ENCODE measurements at places on chromosomes 4 and X.

GRCh38 chr4:158170691-158171561 is 1.9 kb downstream of the GASK1B start:
- no peak for DNase-seq

GRCh38 chr4:78057135-78057599 is at the start of gene FRAS1:
Gene FRAS1 (plus strand): TSS chr4:78057323. CDS start chr4:78058010, 687 bp downstream.
- DNase-seq: peak; percentile 49

DNA sequence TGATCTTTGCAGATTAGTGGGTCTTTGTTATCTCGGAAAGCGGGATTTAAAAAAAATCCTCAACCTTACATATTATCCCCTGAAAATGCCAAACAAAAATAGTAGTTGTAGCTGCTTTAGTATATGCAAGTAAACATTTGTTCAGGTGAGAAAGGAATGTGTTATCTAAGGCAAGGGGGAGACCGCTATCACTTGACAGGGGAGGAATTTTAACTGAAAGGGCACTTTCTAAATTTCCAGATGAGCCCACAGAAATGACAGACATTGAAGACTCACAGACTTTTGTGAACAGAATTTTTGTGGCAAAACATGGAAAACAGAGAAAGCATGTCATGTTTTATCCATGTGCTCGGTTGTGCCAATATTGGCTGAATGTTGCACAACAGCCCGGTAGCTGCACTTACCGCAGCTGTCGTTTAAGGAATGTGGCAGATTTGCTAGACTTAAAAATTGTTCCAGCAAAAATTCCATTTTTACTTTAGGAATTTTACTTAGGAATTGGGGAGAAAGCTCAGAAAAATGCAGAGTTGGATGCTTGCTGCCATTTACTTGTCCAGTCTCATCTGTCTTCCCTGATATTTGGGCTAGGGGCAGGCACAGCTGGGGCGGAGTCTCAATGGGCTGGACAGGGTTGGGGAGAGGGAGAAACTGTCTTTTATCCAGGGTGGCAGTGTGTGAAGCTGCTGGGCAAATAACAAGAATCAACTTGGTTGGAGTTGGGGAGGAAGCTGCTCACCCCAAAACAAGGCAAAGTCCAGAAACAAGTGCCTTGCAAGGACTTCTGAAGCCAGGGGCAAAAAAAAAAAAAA is 94.6 kb upstream of the RPS6KA3 start:
- DNase-seq: no peak

GRCh38 chr4:79181190-79181589 is 144.7 kb downstream of the NAA11 start:
- DNase-seq: no peak

DNA sequence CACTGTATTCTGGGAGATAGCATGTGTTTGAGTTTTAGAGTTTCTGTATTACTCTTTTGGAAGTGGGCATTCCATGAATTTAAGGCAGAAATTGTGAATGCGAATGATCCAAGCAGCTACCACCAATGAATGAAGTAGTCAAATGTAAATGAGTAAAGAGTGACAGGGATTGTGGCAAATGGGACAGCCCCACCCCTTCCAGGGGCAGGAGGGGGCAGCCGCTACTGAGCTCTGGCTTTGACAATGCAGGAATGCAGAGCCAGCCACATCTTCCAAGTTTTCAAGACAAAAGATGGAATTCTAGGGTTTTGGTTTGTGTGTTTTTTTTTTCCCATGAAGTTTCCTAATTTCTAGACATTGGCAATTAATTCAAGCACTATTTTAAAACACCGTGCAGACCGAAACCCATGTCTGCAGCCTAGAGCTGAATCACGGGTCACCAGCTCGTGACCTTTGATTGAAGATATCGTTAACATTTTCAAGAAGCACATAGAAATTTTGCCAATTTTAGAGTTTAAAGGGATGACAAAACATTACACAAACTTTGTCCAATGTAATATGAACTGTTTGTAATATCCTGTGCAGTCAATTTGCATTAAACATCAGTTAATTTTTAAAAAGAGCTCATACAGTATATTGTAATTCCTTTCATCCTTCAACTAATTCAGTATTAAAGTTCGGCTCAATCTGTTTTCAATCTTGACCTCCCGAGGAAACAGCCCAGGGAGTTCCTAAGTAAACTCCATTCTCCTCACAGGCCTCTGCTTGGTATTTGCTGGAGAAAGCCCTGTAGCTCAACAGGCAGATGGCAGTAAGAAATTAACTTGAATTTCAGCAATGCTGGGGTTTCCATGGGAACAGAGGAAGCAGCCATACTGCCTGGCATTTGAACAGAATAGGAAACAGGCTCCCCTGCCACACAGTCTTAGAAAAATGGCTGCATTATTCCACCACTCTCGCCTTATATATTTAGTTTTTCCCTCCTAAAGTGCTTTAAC is 83.4 kb downstream of the UCHL1 start:
- DNase-seq: no peak

- no peak for DNase-seq
These were observed 45.5 kb downstream of the CENPC start for GRCh38 chr4:67499799-67500198.

DNA sequence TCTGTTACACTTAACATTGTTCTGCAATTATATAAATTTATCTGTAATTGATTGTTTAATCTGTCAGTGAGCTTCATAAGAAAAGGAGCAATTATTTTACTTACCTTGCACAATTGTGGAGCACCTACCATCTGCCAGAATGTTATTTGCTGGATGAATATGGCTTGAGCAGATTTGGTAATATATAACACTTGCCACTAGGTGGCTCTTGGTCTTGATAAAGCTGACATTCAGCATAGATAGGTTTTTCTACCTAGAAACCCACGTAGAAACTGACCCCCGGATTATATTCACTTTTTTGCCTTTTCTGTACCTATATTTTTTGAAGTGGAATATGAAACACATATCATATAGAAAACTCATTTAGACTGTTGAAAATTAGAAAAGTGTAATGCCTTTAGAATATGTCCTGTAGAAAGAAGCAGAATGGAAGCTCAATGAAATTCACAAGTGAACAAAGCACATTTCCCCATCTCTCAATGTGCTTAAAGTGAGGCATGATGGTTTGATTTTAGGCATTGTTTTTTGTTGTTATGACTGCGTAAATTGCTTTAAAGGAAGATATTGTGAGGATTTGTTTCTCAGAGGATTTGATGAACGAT is 9.5 kb downstream of the RBPJ start:
- DNase-seq: peak; percentile 19

GRCh38 chr4:184765473-184766340 is 31.8 kb upstream of the CENPU start:
- no peak for DNase-seq

GRCh38 chr4:107988763-107989035 is 990 bp upstream of the HADH start:
- DNase-seq: peak; percentile 42

DNA sequence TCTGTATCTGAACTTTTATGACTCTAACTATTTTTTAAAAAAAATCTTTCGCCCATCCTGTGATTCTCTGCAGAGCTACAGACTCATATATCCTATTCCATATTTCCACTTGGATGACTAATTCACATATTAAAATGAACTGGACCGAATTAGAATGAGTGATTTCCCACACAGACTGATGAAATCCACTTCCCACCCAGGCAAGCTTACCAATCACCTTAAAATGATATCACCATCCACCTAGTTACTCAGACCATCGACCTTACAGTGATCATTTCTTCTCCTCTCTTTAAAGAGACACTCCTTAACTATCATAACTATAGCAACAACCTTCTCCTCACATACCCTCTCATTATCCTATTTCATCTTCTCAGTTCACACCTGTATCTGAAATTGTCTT is 34.1 kb upstream of the GUCY1B1 start:
- DNase-seq: no peak

- DNase-seq: no peak
These were observed 6.2 kb upstream of the C4orf50 start for GRCh38 chr4:6024313-6024960.
